ENCODE measurements at places on chromosomes 12 and 14.

DNA sequence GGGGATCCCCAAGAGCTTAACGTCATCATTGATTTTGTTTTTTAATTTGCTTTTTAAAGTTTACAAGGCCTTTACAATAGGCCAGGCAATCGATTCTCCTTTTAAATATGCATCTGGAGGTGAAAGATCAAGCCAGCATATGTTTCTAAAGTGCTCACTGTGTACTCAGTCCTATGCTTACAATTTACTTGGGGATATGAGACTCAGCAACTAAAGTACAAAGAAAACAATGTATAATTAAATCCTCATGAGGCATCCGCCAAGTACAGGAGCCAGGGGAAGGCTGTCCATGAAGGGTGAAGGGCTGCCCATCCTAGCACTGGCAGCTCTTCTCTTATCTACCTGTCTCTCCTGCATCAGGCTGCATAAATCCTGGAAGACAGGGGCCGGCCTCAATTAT is 11.8 kb downstream of the CCDC92 start:
- DNase-seq: no peak

GRCh38 chr14:70416725-70417349 is at the start of gene SYNJ2BP:
TSS of gene SYNJ2BP (minus strand) at chr14:70417090. CDS start at chr14:70416963, 127 bp downstream.
- peak; percentile 58 for DNase-seq

GRCh38 chr12:27280412-27280811 is 36.3 kb downstream of the STK38L start:
- no peak for DNase-seq

DNA sequence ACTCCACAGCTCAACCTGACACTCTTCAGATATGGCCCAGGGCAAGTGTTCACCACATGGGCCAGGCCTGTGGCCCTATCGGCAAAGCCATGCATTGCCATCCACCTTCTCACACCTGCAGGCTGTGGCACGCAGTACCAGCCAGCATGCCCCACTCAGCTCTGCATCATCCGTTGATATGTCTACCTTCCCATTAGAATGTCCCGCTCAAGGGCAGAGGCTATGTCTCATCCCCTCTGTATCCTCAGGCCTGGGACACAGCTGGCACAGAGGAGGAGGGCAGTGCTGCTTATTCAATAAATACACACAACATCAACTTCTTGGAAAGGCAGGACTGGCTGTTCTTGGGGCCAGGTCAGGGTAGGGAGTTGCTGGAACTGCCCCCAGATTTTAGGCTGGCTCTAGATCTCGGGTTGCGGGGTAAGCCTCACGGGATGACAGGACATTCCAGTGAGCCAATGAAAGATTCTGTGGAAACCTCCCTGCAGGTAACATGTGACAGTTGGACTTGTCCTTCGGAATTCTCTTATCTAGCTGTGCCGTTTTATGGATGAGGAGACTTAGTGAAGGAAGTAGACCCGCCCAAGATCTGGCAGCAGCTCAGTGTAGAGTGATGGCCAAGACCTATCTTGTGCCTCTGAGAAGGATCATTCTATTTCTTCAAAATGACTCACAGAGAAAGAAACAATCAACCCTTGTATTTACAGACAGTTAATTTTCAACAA is 25.6 kb downstream of the SYNE3 start:
- DNase-seq: no peak

- DNase-seq: no peak
Measured at GRCh38 chr12:63400318-63400717, 249.3 kb upstream of the AVPR1A start.

- DNase-seq: no peak
Measured at GRCh38 chr14:77917491-77918201, 117.7 kb downstream of the ADCK1 start.

DNA sequence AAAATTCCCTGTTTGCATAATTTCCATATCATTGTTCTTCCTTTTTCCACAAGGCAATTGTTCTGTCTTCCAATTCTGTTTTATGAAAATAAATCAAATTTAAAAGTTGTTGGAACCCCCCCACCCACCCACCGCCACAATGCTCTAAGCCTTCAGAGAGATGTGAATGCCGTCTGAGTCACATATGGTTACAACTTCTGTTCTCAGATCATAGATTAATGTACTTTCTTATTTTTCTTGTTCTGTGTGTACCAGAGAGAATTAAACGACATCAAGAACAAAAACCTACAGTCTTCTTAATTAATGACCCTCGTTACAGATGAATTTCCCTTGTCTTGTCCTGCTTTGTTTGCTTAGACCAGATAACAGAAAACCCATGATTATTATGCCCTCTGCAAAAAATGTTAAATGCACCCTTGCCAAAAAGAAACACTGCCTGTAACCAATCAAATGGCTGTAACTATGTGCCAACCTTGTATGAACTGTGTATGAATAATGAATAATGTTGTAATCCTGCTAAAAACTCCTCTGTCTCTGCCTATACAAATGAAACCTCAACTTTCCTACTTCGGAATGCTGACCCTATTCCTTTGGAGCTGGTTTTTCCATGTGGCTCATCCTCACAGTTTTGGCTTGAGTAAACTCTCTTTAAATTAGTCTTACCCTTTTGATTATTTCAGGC is 14.0 kb downstream of the OR6S1 start:
- DNase-seq: no peak

DNA sequence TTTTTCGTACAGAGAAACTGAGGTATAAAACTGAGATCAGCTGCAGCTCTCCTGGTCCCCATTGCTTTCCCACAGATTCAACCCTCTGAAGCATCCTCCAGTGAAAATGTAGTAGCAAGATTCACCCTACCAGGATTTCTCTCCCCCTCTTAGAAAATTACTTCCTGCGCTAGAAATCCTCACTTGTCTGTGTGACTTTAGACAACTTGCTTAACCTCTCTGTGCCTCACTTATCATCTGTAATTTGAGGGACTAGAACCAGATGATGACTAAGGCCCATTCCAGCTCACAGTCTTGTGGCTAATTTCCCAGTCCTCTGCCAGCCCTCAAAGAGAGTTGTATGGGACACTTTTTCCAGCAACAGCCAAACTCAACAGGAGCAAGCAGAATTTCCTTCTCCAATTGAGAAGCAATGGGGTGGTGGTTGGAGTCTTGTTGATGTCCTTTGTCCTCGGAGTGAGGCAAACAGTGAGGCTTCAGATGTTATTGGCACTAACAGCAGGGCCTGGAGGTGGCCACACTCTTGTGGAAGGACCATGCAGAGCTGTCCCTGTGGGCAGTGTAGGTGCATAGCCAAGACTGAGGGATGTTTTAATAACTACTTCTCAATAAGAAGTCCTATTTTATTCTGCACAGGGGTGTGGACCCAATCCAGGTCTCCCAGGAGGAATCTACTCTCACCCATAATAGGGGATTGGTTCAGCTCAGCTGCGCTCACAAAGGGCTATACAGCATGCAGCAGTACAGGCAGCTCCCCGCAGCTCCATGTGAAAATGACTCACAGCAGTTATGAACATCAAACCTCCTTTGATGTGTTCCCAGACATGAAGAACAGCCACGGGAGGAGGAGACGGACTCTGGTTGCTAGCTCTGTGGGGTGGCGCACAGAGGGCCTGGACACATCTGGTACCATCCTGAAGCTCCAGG is 200.1 kb downstream of the DAD1 start:
- DNase-seq: no peak

GRCh38 chr12:109098183-109098604 is 797 bp downstream of the UNG start:
- peak; percentile 46 for DNase-seq

DNA sequence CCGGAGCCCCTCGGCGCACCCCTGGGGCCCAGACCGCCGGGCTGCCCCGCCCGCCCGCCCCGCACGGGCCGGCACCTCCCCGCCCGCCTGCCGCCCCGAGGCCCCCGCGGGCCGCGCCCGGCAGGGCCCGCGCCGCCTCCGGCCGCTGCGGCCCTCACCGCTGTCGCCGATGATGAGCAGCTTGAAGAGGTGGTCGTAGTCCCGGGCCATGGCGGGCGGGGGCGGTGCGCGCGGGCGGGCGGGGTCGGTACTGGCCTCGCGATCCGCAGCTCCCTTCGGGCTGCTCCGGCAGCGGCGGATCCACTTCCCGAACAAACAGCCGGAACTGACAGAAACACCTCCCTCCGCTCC is at the start of gene RAB35:
TSS of gene RAB35 (minus strand) at position 313 of the 351 bp plus-strand sequence. CDS start at position 210, 103 bp downstream.
- DNase-seq: no peak

DNA sequence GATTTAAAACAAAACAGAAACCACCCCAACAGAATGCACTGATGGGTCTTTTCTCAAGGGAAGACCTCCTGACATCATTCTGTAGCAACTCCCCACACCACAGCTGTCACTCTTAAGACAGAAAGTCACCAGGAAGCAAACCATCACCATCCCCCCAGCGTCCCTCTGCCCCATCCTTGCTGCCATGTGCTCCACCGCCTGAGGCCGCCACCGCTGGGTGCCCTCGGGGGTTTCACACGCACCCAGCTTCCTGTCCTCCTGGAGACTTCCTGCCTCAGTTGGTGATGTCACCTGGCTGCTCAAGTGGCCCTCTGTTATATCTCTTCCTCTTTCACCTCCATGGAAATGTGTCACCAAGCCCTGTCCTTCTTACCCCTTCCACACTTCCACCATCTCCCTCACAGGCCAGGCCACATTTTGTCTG is 71.4 kb upstream of the GPR68 start:
- DNase-seq: peak; percentile 72

DNA sequence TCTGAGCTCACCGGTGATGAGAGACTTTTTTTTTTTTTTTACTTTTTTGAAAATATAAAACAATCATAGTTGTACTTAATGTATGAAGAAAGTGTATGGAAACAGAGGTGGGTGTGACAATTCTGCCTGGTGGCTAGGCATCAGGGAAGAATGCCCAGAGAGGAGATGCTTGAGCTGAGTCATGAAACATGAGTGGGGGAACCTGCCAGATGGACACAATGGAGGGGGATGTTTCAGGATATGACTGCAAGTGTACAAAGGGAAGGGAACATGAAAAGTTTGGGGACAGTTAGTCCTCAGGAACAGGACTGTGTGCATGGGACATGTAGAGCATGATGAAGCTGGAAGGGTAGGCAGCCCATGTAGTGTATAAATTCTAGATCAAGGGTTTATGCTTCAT is 274.2 kb upstream of the E2F7 start:
- DNase-seq: no peak

- peak; percentile 58 for DNase-seq
Measured at GRCh38 chr14:73295198-73295796, 58.0 kb downstream of the PAPLN start.

DNA sequence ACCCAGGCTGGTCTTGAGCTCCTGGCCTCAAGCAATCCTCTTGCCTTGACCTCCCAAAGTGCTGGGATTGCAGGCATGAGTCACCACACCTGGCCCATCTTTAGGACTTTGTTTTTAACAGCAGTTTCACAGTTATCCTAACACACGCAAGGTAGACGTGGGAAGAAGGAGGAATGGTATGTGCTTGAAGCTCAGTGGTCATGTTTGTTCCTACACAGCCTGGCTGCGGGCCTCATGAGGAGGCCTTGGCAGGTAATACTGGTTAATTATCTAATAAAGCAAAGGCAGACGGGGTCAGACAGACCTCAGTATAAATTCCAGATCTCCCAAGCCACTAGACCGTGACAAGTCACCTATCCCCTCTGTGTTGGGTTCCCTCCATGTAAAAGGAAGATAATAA is 271.8 kb downstream of the PCNX1 start:
- DNase-seq: no peak

GRCh38 chr12:96521895-96522682 is 32.7 kb downstream of the CFAP54 start:
- DNase-seq: no peak

DNA sequence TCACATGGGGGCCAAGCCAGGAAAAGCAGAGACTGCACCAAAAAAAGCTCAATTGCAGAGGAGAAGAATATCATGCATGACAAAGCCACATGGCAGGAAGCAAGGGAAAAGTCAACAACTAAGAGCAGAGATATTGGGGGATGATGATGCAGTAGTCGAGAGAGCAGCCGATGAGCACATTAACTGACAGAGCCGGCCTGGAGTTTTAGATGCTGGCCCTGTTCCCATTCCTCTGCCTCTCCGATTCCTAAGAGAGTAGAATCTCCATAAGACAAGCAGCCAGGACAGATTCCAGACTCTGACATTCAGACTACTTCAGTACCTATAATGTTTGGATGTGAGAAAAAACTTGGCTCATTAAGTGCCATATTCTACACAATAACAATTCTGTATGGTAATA is 155.9 kb downstream of the KCNH5 start:
- DNase-seq: no peak

GRCh38 chr14:61997161-61997560 is 234.9 kb downstream of the SNAPC1 start:
- no peak for DNase-seq

- peak; percentile 55 for DNase-seq
Measured at GRCh38 chr12:123519141-123520001, 14.1 kb downstream of the RILPL1 start.

DNA sequence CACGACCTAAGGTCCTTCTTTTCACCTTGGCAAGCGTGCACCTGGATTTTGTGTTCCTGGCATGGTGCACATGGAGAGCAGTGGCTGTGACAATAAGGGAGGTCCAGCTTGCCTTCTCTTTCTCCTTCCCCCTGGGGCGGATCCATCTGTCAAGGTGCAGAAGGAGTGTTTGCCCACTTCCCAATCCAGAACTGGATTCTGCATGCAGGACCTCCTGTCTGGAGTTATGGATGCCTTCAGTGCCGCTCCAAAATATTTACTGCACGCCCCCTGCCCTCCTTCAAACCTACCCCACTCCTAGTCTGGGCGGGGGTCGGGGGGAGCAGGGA is 192.7 kb downstream of the DPF3 start:
- no peak for DNase-seq

GRCh38 chr12:5966486-5967095 is 21.5 kb upstream of the ANO2 start:
- DNase-seq: no peak

DNA sequence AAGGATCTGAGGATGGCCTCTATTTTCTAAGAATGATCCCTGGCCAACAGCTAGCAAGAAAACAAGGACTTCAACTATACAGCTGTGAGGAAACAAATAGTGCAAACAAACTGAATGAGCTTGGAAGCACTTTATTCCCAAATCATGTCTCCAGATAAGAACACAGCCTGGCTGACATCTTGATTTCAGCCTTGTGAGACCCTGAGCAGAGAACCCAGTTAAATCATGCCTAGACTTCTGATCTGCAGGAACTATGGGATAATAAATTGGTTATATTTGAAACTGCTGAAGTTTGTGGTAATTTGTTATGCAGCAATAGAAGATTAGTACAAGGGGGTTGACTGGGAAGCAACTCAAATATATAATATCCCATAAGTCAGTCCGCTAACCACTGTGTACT is 183.9 kb upstream of the BMP4 start:
- DNase-seq: no peak
